ENCODE measurements at places on chromosomes 16 and 17.

- DNase-seq = peak; percentile 80
Measured at GRCh38 chr17:34254651-34255380, at the start of gene CCL2. TSS of gene CCL2 (plus strand) at chr17:34255285. CDS start at chr17:34255350, 65 bp downstream.

DNA sequence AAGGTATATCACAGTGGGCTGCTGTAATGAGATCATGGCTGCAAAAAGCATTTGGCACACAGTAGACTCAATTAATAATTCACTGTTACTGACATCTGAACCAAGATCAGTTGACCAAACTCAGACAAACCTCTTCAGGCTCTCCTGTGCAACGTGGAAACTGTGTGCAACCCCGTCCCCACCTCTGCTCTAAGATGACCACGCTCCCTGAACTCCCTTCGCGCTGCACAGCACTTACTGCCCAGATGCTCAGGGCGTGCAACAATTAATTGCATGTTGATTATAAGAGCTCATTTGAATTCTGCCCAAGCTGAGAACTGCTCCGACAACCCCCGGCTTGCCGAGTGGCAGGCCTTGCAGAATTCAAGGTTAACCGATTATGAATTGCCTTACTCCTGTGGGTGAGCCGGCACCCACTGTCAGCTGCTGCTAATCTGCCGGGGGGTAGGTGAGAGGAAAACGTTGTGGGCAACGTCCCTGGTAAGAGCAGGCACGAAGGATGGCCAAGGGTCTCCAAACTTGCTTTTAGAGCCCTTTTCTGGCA lies 1.3 kb upstream of the GSG1L start:
- no peak for DNase-seq

GRCh38 chr16:64858076-64858475 lies 263.8 kb downstream of the CDH11 start:
- peak; percentile 77 for DNase-seq

- no peak for DNase-seq
Measured at GRCh38 chr17:66172691-66173223, 19.2 kb downstream of the CEP112 start.

GRCh38 chr16:1351582-1352362 lies at the start of the genes GNPTG and TSR3:
TSS of gene GNPTG (plus strand) at chr16:1351931. CDS start at chr16:1351966, 35 bp downstream.
TSS of gene TSR3 (minus strand) at chr16:1351878. CDS start at chr16:1351804, 74 bp downstream.
- DNase-seq = peak; percentile 91

GRCh38 chr17:64133546-64134215 lies 3.7 kb upstream of the ERN1 start:
- DNase-seq = peak; percentile 67

GRCh38 chr16:4461250-4462085 lies 13.0 kb downstream of the NMRAL1 start:
- no peak for DNase-seq

- DNase-seq = peak; percentile 32
Measured at GRCh38 chr17:49575679-49576087, at the start of gene NXPH3. TSS of gene NXPH3 (plus strand) at chr17:49575871. CDS start at chr17:49576220, 349 bp downstream.

GRCh38 chr16:80663078-80663477 lies 122.3 kb downstream of the DYNLRB2 start:
- no peak for DNase-seq

DNA sequence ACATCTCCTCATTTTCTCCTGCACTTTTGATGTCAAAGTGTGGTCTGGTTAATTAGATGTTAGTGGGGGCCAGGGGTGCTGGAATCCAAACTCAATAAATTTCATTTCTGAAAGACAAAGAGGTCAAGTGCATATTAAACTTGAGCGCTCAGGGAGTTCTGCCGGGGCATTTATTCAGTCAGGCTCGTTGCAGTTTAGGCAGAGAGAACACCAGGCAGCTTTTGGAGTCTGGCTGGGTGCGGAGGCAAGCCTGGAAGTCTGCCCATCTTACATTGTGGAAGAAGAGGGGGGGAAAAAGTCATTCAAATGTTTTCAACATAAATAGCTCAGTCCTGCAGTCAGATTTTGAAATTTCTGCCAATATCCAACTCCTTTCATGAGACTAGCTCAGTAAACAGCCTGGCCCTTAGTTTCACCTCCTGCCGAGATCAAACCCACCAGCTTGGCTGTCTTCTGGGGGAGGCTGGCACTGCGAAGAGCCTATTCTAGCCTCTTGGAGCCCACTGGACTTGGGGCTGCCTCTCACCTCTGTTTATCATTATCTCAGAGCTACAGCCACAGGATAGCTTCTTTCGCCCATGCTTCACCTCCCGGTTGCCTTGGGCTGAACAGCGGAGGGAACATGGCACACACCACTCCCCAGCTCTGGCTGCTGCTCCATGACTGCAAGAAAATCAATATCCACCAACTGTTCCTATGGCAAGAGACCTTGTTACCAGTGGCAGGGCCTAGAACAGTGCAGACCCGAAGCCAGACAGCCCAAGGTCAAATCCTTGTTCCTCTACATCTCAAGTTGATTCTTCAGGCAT lies 177.4 kb upstream of the CDH5 start:
- DNase-seq = peak; percentile 84

GRCh38 chr16:58128181-58128631 lies 975 bp downstream of the CFAP20 start:
- no peak for DNase-seq

DNA sequence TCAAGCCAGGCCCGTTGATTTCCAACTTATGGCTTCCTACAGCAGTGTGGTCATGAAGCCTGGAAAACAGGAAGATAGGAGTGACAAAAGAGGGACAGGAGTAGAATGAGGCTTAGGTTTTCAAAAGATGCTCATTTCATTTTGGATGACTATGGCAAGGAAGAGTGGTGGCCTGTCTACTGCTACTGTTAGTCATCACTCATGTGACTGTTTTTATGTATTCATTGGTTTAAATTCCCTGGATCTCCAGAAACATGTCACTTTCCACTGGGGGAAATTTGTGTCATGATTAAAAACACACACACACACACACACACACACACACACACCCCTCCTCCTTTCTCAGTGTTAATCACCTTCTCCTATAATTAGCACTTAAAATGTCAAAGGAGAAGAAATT lies 1.1 kb upstream of the CYLD start:
- no peak for DNase-seq
